LHCN-M2 (cell line): ENCODE measurements at places on chromosomes 7 and 10. TPM values are rescaled to one million over a fixed set of nuclear protein-coding genes. Genes with fewer than 3 reads are reported as not detected.

DNA sequence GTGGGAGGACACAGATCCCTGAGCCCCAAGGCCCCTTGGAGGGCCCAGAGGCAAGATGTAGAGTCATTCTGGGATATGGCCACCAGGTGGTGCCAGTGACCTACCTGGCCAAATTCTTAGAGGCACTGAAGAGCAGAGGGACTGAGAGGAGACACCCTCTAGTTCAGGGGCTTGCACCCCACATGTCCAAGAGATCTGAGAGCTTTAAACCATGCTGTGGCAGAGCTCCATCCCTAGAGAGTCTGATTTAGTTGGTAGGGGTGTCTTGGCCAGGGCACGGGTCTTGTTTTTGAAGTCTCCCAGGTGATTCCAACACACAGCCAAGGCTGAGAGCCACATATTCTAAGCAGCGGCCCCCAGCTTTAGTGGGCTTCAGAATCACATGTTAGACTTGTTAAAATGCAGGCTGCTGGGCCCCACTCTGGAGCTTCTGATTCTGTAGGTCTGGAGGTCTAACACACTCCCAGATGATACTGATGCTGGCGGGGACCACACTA, 52.5 kb downstream of the PRF1 start:
- DNase-seq: peak; percentile 56

GRCh38 chr10:69800109-69800508, 1.6 kb upstream of the COL13A1 start:
- DNase-seq: peak; percentile 51

Gene ADAMTS14
- total RNA-seq: 2.4 and 2.7 TPM in 2 replicates

- no peak for DNase-seq
Measured at GRCh38 chr10:96660297-96660696, 60.0 kb downstream of the PIK3AP1 start.

GRCh38 chr7:27515933-27516332, 146.8 kb downstream of the HIBADH start:
- no peak for DNase-seq

GRCh38 chr7:77699056-77699455, 2.8 kb downstream of the RSBN1L start:
- DNase-seq: no peak

- peak; percentile 77 for DNase-seq
Measured at GRCh38 chr10:73910764-73911552, at the start of gene PLAU. TSS of gene PLAU (plus strand) at chr10:73911132. CDS start at chr10:73911556, 424 bp downstream.

Gene CADPS2
- total RNA-seq: 0.13 and 0.23 TPM in 2 replicates

Gene CREB5
- 6.5 and 9.0 TPM in 2 replicates for total RNA-seq

Gene SYPL1
- 79.5 and 88.1 TPM in 2 replicates for total RNA-seq

GRCh38 chr10:17831341-17831740, 22.2 kb downstream of the MRC1 start:
- DNase-seq: no peak

DNA sequence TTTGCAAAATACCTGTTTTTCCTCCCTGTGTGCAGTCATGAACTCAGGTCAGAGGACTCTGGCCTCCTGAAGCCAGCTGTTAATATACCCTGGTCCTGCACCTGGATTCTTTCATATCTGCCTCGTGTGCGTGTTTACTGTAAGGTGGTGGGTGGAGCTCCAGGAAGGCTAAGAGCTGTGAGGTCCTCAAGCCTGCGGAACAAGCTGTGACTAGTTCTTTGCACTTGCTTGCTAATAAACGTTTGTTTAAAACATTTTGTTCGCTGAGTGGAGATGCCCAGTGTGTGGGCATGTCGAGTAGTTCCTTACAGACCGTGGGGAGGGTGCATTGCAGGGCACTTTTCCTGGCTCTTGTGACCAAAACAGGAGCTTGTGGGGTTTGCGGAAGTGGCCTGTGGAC, 139.0 kb downstream of the DOCK1 start:
- DNase-seq: no peak

Gene CNTNAP2
- total RNA-seq: not detected in 2 replicates

GRCh38 chr7:9175871-9176270, 742.5 kb downstream of the NXPH1 start:
- DNase-seq: no peak

GRCh38 chr10:96275685-96276418, 4.5 kb upstream of the BLNK start:
- DNase-seq: no peak

DNA sequence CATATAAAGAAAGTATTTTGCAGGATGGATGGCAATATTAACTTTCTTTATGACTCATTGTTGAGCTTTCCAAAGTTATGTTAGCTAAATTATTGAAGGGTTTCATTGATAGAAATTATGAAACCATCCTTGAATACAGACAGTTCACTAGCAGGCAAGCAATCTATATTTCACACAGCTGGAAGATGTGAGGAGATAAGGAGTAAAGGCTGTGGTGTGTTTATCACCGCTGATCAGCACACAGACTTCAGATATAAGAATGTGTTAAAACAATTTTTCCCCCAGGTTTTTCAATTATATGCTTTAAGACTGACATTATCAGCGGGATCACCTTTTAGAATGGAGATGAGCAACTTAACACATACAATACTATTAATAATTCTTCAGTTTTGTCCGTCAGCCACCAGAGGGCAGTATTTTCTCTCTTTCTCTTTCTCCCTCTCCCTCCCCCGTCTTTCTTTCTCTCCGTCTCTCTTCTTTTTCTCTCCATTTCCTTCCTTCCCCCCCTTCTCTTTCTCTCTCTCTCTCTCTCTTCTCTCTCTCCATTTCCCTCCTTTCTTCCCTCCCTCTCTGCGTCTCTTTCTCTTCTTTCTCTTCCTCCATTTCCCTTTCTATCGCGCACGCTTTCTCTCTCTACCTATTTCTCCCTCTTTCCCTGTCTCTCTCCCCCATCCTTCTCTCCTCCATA, 62.9 kb upstream of the FAM171A1 start:
- DNase-seq: peak; percentile 45

Gene HIBADH
- 91.4 and 99.7 TPM in 2 replicates for total RNA-seq

GRCh38 chr10:1267568-1267967, 211.4 kb downstream of the WDR37 start:
- peak; percentile 33 for DNase-seq

DNA sequence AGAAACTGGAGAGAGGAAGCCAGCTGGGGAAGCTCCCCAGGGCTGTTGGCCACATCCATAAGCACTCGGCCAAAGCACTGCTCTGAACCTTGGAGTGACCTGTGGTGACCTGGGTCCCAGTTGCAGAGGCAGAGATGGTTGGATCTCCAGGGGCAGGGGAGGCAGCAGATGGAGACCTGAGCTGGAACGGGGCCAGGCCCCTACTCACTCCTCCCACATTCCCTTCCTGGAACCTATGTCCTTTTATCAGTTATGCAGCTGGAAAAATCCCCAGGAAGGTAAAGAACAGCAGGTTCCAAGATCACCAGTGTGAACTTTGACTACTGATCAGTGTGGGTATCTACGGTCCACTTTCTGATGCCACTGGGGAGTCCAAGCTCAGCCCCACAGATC, 9.6 kb upstream of the PNLIPRP2 start:
- no peak for DNase-seq

DNA sequence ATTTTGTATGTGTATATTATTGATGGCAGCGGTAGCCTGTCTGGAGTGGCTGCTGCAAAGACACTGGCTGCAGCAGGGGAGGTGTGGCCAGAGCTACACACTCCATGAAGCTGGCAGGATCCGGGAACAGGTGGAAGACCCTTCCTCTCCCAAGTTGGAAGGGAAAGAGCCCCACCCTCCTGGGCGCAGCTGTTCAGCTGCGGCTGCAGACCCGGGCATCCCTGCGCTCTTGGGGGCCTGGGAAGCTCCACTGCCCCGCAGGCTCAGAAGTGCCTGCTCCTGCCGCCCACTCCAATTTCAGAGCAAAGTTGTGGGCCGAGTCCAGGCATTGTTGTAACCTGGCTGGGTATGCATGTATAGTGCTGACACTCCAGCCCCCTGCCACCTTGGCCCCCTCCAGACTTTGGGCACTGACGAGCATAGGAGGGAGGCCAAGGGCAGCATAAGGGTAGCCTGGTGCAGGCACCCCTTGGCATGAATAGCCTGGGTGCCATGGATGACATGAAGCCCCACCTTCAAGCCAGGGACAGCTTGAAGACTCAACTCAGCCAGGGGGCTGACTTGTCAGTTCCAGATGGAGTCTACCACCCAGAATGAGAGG, 90.7 kb upstream of the TMEM168 start:
- no peak for DNase-seq

DNA sequence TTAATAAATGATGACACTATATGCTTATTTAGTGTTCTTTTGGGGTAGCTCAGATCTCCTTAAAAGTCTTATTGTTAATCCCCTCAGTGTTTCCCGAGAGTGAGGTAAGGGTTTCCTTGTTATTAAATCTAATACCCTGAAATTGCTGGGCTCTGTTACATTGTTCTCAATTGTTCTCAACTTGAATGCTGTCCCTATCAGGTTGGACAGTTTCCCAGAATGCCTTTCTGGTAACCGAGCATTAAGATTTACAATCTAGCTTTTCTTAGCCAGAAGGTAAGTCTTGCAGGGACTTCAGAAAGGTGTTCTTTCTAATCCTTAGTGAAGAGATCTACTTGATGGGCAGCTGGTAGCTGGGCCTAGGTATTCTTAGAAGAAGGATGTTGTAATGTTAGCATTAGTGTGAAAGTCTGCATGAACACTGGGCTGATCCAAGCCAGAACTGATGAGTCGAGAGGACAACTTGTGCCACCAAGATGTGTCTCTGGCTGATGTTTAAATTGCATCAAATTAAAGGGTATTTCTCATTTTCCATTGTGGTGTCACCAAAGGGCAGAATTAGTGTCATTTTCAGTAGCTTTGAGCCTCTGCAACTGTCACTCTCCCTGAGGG, 89.9 kb downstream of the SND1 start:
- DNase-seq: no peak

DNA sequence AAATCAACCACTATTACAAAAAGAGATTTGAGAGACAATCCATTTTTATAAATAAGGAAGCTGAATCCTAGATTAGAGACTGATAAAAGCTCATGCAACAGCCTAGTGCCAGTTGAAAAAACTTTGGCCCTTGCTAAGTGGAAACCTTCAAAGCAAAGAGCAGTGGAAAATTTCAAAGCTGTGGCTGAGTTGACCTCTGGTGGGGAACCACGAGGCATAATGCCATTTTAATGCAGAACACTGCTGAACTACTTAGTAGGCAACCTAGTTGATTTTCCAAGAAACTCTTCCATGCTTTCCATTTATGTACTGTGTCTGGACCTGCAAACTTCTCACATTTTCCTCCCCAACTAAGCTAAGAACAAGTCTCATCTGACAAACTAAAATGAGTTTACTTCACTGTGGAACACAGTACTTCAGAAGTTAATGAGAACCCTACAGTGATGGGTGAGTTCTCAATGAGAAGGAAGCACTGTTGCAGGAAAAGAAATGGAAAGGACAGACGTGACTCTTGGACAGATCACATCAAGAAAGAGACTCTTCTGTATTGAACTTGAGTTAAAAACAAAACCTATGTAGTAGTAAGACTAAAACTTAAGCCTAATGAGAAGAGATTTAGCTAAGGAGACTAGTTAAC, 19.5 kb downstream of the FZD9 start:
- DNase-seq: no peak

DNA sequence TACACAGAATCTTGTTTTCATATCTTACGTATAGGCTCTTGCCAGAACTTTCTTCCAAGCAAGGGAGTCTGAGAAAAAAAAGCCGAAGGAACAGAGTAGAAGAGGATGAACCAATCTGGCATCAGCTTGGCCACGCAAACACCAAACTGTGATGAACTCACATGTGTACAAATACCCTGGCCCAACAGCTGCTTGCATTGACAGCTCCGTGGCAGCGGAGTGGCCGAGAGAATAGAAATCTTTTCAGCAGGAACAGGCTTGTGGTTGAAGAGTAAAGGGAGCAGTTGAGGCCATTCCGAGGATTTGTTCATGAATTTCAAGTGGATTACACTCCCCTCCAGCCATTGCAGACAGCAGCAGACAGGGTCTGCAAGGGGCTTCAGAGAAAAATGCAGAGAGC, 173.8 kb upstream of the PLXNA4 start:
- peak; percentile 53 for DNase-seq

Gene GPNMB
- total RNA-seq: 135 and 206 TPM in 2 replicates

DNA sequence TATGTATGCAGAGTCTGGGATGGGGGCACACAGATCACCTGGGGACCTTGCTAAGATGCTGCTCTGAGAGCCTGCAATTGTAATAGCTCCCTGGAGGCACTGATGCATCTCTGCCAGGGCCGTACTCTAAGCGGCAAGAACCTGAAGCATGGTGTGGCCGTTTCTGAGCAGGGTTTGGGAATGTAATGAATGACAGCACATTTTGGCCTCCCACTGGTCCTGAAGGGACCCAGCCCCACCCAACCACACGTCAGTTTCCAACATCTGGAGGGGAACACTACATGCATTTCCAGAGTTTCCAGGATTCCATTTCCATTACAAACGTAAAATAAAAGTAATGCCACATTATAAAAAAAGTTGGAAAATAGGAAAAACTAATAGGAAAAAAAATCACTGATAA, 14.0 kb downstream of the ZCCHC24 start:
- DNase-seq: no peak

Gene WBP1L
- 34.4 and 56.8 TPM in 2 replicates for total RNA-seq

Gene DNMBP
- 19.7 and 22.5 TPM in 2 replicates for total RNA-seq

GRCh38 chr7:37796138-37796775, 52.1 kb upstream of the NME8 start:
- DNase-seq: no peak

DNA sequence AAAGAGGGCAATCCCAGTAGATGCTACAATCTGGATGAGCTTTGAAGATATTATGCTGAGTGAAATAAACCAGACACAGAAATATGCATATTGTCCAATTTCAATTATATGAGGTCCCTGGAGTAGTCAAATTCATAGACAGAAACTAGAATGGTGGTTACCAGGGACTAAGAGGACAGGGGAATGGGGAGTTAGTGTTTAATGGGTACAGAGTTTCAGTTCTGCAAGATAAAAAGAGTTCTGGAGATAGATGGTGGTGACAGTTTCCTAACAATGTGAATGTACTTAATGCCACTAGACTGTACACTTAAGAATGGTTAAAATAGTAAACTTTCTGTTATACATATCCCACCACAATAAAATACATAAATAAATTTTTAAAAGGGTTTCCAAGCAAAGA, 236.6 kb downstream of the ELMO1 start:
- DNase-seq: no peak

DNA sequence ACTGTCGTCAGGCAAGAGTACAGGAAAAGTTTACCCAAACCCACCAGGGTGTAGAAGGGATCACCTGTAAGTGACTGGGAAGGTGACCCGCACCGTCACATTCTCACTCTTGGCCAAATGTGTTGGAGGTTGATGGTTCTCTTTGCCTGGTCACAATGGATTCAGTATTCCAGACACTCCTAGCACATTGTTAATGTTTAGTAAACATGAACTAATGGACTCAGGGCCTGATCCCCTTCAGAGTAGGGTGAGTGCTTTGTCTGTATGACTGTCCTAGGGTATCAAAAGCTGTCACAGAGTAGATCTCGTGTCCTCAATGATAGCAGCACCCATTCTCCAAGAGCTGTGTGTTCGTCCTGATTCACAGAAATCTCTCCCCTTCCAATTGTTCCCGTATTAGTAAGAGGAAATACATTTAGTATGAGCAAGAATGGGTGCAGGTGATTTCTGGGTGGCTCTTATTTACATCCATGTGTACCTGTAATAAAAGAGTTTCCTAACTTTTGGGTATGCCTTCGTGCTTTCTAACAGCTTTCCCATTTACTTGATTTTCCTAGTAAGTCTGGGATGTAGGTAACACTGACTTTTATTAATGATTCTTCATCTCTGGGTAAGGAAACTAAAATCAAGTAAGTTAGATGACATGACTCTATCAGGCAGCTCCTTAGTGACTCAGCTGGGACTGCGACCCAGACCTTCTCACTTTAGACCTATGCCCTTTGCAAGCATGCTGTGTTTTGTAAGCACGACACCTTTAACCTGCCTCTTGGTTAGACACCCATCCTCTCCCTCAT, 4.7 kb downstream of the EEPD1 start:
- no peak for DNase-seq

Gene PIK3AP1
- 0.11 TPM in 1 of 2 replicates, not detected in the other for total RNA-seq

Gene C7orf57
- 0.13 and 0.29 TPM in 2 replicates for total RNA-seq

Gene IFIT1B
- total RNA-seq: not detected in 2 replicates
